ENCODE measurements at places on chromosomes 12 and 14.

DNA sequence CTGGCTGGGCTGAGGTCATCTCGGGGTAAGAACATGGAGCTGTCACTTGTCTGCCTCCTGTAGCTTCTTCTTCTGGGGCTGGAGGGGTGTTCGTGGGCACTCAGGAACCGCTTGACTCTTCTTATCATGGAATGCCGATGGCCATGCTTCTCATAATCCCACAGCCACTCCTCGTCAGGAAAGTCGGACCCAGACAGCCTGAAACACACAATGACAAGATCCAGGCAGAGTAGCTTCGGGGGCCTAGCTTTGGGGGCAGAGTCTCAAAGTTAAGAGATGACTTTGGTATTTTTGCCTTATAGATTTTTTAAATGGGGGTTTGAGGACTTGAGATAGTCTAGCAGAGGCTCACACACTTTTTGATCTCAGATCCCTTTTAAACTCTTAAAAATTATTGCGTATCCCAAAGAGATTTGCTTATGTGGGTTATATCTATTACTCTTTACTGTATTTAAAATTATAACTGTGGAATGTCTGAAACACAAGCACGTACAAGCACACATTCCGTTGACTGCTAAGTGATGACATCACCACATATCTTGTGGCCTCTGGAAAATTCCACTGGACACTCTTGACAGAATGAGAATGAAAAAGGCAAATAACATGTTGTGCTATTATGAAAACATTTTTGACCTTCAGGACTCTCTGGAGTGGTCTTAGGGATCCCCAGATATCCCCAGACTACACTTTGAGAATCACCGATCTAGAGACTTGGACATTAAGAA lies 43.3 kb downstream of the BEST3 start:
- DNase-seq, result no peak

GRCh38 chr14:73467377-73467776 lies 9.0 kb upstream of the NUMB start:
- peak; percentile 89 for DNase-seq

DNA sequence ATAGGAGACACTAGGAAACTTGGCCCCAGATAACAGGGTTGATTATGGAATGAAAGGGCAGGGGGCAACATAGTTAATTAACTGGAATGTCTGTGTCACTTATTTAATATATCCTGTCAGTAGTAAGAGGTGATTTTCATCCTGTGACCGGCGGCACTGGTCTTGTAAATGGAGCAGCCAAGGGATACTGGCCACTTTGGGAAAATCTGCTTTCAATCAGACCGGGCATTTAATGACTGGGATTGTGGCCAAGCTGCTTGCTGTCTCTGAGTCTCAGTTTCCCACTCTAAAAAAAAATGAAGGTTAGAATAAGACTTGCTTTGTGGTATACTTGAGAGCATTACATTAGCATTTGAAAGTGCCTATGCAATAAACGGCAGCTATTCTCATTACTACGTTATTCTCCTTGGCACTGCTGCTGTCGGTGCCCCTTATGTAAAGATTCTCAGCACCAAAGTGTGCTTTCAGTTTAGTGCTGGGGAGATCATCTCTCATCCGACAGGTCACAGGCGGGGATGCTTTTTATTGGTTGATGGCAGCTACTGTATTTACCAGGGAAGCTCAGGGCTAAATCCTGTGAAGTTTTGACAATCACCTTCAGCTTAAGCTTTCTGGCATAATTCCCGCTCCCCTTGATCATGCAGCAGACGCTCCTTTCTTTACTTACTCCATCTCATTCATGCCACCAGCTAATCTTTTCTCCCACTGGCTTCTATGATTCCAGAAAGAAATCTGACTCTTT lies 162.1 kb downstream of the ESRRB start:
- DNase-seq, result no peak

- DNase-seq, result no peak
Measured at GRCh38 chr12:54240971-54241588, 38.8 kb downstream of the CBX5 start.

DNA sequence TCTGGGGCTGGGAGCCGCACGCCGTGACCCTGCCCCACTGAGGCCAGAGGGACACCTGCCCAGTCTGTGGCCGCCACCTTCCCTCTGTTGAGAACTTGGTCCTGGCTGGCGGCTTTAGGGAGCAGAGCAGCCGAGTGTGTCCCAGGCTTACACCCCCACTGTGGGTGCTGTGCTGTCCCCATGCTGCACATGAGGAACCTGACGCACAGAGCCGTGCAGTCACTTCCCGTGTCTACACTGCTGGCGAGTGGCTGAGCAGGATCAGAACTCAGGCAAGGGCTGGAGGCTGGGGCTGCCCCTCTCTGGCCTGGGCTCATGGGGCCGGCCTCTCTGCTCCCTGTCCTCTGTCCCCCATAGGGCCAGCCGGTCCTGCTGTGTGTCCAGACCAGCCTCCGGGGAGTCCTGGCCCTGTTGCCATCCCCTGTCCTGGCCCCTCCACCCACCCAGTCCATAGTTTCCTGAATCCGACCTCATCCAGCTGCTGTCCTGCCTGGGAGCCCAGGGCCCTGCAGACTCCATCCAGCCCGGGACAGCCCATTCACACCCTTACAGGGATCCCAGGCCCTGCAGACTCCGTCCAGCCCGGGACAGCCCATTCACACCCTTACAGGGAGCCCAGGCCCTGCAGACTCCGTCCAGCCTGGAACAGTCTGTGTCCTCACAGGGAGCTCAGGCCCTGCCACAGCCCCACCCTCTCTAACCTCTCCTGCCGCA lies 10.3 kb downstream of the FBRSL1 start:
- DNase-seq, result no peak

GRCh38 chr14:55789406-55789805 lies 209.4 kb downstream of the KTN1 start:
- DNase-seq, result no peak

DNA sequence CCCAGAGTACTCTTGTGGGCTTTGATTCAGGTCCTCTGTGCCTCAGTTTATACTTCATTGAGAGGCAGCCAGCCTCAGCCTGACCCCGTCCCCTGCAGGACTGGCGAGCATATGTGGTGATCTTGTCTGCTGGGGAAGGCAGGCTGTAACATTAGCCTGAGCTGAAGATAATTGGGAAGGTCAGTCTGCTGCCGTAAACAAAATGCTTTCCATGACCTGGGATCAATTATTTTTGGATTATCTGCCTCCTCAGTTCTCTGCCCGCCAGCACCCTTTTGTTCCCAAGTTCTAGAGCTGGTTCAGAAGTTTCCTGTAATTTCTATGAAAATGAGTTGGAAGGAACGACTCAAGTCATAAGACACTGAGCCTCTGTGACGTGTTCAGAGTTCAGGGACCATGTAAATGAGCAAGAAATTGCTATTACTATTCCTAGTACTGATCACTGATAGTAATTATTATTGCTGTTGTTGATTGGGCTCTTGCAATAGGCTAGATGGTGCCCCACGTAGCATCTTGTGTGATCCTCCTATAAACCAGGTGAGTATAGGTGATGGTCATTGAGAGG lies 4.5 kb downstream of the ORAI1 start:
- DNase-seq, result no peak

DNA sequence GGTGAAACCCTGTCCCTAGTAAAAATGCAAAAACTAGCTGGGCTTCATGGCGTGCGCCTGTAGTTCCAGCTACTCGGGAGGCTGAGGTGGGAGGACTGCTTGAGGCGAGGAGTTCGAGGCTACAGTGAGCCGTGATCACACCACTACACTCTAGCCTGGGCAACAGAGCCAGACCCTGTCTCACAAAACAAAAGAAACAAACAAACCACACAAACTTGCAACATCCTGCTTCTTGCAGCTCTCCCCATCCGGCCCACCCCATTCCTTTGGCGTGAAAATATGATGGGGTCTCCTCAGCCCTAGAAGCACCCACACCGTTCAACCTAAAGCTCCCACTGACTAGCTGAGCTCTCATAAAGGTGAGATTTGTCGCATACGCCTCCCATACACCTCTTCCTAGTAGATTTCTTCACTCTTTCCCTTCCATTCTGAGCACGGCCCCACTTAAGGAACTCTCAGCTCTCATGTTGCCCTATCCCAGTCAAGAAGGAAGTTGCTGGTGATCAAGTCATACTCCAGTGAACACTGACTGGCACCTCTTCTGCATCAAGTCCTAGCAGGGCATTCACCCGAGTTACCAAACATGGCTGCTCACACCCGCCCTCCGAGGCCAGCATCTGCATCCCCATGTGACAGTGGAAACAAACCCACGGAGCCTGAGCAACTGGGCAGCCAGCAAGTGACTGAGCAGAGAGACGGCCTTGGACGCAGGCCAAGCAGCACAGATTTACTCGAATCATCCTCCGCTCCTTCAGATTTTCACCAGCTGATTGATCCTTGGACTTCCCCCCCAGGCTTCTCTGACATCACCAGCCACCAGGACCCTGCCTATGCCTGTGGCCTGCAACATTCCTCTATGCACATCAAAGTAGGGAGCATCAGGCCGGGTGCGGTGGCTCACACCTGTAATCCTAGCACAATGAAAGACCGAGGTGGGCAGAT lies 18.9 kb upstream of the CD27 start:
- DNase-seq, result peak; percentile 62

DNA sequence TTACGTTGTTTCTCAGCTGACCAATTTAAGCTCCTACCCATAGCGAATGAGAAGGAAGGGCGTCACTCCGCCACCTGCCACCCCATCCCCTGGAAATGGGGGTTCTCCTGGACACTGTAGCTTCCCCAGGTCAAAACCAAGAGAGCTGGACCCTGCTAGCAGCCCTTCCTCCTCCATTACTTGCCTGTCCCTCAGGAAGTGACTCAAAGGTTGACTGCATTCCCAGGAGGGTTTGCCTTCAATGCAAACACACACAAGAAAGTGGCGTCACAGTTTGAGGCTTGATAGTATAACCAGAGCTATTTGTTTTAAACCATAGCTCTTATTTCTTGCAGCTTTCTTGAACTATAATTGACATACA lies 79.1 kb downstream of the KCNK13 start:
- no peak for DNase-seq

DNA sequence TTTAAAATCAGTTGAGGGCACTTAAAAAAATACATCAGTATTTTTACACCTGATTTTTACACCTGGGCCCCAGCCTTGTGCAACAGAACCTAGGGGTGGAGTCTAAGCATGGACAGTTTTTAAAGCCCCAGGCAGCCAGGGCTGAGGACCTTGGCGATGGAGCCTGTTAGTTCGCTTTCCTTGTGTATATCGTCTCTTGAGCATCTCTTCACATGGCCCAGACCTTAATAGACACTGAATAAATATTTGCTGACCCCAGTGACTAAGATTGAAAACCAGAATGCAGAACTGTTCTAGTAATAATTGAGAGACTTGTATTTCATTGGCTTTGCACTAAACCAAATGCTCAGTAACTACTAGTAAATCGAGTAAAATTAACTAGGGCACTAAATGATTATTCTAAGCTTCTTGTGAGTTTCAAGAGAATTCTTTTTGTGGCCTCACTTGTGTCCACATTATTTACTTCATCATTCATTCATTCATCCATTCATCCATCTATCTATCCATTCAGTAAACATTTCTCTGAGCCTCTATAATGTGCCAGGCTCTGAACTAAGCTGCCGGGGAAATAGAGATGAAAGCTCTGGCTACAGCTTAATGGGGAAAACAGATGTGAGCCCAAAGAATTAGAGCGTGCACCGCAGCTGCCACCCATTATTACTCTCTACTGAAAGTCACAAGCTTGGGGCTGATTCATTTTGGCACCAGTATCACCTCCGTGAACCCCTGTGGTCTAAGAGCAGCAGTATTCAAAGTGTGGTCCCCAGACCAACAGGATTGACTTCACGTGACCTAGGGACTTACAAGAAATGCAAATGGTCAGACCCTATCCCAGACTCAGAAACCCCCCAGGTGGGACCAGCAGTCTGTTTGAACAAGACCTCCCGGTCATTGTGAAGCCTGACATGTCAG lies 30.7 kb upstream of the BCL7A start:
- DNase-seq, result peak; percentile 62
